T-helper 17 cell (primary cell): ENCODE measurements at places on chromosomes 3 and 15.

DNA sequence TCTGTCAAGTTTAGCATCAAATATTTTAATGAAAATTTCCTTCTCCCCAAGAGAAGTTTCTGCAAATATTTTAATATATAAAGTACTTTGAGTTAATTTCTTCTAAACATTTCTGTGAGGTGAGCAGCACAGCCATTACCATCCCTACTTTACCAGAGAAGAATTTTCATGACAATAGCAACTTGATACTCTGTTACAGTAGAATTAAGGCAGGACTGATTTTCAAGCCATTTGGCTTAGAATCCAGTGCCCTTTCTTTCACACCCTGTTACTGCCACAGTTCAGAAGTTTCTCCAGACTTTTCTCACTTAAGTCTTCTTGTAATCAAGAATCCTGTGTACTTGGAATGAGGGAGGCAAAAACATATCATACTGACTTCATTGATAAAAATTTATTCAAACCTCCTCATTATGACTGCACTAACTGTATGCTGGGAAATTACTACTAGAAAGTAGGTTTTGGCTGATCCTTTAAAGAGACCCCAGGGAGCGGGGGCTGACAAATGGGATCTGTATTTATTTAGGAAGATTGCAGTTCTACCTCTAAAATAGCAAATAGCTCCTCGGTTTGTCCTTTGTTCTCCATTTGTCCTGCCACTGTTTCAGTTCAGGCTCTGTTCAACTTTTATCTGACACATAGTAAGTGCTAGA lies 557.0 kb upstream of the SGO1 start:
- DNase-seq, result no peak

DNA sequence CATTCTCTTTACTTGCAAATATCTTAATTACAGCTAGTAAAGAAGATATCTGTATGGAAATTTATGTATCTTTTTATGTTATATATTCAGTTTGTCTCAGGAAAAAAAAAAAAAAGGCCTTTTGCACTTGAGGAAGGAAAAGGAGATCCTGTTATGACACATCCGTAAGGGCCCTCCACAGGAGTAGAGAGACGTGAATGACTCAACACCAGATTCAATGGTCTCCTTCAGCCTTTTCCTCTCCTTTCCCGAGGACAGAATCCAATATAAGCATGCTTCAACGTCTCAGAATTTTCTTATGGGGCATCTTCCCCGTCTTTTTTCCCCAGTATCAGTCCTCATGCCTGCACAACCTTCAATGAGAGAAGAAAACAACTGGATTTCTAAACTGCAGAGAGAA lies 340.3 kb downstream of the NTRK3 start:
- no peak for DNase-seq

- DNase-seq, result no peak
Measured at GRCh38 chr3:15983693-15984092, 185.9 kb upstream of the ANKRD28 start.

DNA sequence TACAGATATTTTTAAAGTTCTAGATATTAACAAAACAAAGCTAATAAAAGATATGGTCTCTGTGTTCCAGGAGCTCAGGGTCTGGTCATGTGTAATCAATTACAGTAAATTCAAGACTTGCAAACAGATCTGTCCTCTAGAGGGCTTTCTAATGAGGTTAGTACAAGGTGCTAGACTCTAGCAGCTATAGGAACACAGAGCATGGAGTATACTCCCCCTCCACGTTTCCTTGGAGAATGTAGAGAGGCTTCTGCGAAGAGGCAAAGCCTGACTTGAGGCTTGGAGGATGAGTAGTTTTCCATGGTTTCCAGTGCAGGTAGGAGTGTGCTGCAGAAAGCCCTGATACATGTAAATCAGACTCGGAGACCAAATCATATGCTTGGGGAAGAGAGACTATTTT lies 32.7 kb upstream of the DLG1 start:
- no peak for DNase-seq

- DNase-seq, result no peak
Measured at GRCh38 chr3:140736863-140737460, 59.1 kb downstream of the TRIM42 start.

DNA sequence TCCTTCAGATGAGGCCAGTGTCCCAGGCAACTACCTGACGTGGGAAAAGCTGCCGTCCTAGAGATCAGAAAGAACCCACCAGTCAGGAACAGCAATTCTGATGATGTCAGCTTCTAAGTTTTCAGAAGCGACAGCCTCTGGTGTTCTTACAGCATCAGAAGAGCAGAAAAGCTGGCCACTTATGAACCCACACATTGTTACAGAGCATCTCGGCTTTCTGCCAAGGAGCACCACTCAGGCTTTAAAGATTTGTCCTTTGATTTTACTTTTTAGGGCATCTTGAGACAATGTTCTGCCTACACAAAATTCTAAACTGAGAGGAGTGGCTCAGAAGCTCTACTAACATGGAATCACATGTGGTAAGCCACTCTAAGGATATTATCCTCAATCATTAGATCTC lies 49.7 kb upstream of the BOC start:
- DNase-seq, result no peak

- no peak for DNase-seq
Measured at GRCh38 chr3:34056181-34056910, 257.9 kb downstream of the PDCD6IP start.

DNA sequence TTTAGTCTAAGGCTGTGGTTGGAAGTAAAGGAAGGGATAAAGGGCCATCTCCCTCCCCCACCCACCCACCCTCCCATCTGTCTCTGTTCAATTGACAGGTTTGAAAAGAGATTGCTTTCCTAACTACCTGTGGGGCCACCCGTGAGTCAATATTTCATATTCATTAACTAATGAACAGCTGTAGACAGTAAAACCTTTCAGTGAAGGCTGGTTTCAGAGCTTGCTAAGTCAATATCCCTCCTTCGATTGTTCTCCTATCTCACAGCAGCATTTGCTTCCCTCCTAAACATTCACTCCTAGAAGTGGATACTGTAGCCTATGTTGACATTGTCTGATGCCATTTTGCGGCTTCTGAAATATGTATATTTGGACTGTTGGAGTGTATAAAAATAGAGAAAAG lies 85.9 kb upstream of the SYNPR start:
- DNase-seq, result no peak

DNA sequence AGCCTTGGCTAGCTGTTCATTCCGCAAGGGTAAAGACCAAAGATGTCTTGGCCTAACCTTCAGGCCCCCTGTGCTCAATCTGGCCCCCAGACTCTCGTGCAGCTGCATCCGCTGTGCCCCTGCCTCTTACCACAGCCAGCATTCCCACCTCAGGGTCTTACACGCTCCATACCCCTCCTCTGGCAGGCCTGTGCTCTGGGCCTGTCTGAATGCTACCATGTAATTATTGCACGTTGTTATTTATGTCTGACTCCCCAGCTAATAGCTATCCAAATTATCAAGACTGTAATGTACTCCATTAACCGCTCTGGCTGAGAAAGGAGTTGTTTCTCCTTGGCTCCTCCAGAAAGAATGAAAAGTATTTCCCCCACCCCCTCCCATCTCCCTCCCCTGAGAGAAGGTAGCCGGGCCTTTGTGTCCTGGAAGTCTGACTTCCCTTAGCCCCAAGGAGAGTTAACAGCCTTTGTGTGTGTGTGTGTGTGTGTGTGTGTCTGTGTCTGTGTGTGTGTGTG lies 54.5 kb upstream of the UBE2E1 start:
- DNase-seq, result no peak
